ENCODE measurements at places on chromosomes 13 and 19.

DNA sequence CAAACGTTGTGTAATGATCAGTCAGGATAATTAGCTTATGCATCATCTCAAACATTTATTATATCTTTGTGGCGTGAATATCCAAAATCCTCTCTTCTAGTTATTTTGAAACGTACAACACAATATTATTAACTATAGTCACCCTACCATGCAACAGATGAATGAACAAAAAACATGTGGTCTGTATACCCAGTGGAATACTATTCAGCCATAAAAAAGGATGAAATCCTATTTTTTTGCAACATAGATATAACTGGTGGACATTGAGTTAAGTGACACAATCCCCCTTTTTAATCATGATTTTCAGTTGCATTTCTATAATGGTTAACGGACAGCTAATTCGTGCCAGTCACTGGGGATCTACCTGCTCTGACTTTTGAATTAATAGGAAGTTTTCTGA, 145.6 kb downstream of the SOX1 start:
- no peak for DNase-seq

- DNase-seq = no peak
Measured at GRCh38 chr13:76461484-76461883, 424.7 kb downstream of the KCTD12 start.

GRCh38 chr13:33994826-33995502, 177.0 kb downstream of the RFC3 start:
- DNase-seq = no peak

DNA sequence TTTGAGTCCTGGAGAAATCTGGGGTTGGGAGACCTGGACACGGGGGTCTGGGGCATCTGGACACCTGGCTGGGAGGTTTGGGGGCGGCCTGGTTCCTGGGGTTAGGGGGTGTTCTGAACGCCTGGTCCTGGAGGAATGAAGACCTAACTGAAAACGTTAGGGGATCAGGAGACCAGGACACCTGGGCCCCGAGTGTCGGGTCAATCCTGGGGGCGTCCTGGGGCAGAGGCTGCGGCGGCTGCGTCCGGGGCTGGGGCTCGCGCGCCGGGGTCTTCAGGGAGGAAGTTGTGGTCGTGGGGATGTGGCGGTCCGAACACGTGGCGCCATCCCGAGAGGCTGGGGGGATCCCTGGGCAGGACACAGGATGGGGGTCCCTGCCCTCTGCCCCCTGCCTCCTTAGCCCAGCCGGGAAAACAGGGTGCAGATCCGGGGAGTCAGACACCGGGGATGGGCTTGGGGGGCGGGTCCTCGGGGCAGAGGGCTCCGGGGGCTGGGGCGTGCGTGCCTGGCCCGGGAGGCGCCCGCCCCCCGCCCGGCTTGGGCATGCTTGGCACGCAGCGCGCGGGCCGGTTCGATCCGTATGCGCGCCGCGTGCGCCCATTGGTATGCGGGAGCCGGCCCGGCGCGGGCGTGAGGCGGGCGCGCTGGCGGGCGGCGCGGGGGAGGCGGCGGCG, 632 bp downstream of the NPAS1 start:
- no peak for DNase-seq

GRCh38 chr13:40352380-40352778, 314.1 kb downstream of the FOXO1 start:
- peak; percentile 34 for DNase-seq

DNA sequence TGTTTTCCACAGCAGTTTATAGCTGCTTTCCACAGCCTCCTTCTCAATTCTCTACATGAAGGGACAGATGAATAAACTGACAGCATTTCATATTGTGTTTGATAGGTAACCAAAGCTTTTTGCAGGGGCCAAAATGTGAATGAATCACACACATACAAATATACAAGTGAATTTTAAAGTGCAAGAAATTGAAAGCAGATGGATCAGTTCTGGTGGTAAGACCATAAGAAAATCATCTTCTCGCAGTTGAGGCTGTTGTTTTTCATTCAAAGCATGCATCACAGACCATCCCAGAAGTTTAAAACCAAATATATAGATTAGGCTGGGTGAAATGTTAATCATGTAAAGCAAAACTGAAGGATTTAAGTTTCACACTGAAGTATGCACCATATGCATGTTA, 1569.4 kb downstream of the PCDH9 start:
- peak; percentile 12 for DNase-seq

DNA sequence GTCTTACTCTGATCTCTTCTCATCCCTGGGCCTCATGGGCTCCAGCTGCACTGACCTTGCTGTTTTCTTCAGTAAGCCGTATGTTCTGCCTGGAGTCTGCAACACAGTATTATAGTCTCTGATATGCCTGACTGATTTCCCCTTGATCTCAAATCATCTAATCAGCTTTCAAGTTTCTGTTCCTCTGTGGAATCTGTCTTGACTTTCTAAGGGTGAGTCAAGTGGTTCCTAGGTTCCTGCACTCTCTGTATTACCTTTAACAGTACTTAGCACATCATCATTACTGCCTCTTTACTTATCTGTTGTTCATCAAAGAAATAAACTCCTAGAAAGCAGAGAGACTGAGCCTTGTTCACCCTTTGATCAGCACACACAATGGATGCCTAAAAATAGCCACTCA, 350.7 kb downstream of the LMO7 start:
- no peak for DNase-seq

- DNase-seq = no peak
Measured at GRCh38 chr13:77898097-77898496, 20.5 kb downstream of the EDNRB start.

- no peak for DNase-seq
Measured at GRCh38 chr13:60121337-60121687, 42.4 kb downstream of the DIAPH3 start.

GRCh38 chr19:18629166-18630088, 7.4 kb upstream of the KLHL26 start:
- DNase-seq = no peak

- no peak for DNase-seq
Measured at GRCh38 chr19:46715975-46716671, 791 bp downstream of the PRKD2 start.

DNA sequence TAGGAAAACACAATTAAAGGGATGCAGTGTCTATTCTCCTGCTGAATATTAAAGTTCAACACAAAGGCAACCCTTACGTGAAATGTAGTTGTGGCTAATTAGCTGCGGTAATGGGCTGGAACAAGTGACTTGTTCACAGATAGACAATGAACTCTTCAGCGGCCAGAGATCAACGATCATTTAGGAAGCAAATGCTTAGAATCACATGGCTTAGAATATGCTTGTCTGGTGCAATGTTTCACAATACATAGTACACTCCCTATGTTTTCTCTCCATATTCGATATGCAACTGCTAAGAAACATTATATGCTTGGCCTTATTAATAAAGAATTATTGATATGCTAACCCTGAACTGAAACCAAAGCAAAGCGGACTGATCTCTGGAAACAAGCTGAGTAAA, 25.7 kb upstream of the MTUS2 start:
- no peak for DNase-seq

DNA sequence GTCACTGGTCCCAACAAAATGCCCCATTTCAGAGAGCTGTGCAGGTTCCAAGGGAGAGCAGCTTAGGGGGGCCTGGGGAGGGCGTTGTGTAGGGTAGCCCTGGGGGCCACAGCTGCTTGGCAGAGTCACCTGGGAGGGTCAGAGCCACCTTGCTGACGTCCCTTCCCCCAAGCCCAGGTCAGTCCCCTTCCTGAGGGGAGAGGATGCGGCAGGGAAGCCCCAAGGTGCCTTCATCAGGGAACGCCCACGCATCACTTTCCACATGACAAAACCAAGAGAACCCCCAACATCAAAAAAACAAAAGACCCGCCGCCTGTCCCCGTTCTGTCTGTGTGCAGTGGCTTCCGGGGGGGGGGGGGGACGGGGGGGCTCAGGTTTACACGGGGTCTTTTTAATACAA, 5.3 kb upstream of the UQCR11 start:
- DNase-seq = no peak

GRCh38 chr13:63209330-63210017, 1793.8 kb upstream of the PCDH20 start:
- peak; percentile 49 for DNase-seq

DNA sequence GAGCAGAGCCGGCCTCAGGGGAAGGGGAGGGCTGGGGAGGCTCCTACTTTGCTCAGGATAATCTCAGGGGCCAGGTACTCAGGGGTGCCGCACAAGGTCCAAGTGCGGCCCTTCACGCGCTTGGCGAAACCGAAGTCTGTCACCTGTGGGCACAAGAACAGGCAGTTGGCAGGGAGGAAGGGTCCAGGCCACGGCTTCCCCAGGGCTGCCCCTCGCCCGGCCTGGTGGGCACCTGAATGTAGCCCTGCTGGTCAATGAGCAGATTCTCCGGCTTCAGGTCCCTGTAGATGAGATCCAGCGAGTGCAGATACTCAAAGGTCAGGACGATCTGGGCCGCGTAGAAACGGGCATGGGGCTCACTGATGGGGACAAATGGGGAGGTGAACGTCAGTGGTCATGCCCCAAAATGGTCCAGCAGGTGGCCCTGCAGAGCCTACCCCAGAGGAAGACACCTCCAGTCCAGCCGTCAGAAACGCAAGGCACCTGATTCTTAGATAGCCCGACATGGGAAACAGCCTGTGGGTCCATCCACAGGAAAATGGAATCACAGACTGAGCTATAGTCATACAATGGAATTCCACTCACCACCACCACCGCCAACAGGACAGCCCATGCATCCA, 7.1 kb upstream of the SAMD1 start:
- DNase-seq = no peak

GRCh38 chr13:28120317-28120716, 18.0 kb upstream of the PAN3 start:
- no peak for DNase-seq

GRCh38 chr19:49926515-49926914, 2.5 kb upstream of the ATF5 start:
- DNase-seq = no peak

DNA sequence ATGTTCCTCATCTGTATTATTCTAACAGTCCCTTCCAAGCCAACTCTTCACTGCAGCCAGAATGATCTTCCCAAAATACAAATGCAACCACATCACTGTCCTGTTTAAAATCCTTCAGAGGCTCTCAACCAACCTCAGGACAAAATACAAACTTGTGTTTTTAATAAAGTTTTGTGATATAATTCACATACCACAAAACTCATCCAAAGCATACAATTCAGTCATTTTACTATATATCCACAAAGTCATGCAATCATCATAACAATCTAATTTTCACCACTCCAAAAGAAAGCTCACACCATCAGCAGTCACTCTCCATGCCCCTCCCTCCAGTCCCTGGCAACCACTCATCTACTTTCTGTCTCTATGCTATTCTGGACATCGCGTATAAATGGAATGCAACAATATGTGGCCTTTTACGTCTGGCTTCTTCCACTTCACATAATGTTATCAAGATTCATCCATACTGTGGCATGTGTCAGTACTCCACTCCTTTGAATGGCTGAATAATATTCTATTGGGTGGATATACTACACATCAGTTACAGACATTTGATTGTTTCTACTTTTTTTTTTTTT, 81.7 kb upstream of the DOCK9 start:
- DNase-seq = no peak

DNA sequence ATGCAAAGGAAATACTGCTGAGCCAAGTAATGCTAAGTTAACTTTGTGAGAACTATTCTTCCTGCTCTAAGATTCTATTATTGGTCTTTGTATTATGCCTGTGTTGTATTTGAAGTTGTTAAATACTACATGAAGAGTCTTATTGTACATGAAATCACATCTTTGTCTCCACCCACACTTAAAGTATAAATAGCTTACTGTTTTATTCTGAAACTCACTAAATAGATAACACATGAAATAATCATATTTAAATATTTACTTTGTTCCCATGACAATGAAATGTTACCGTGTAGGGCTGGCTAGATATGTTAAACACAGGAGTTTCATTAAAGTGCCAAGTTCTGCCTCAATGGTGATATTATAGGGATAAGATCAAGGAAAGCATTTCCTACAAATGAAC, 562.1 kb upstream of the ATXN8OS start:
- no peak for DNase-seq

GRCh38 chr13:112679932-112680677, 9.7 kb upstream of the ATP11A start:
- DNase-seq = no peak

DNA sequence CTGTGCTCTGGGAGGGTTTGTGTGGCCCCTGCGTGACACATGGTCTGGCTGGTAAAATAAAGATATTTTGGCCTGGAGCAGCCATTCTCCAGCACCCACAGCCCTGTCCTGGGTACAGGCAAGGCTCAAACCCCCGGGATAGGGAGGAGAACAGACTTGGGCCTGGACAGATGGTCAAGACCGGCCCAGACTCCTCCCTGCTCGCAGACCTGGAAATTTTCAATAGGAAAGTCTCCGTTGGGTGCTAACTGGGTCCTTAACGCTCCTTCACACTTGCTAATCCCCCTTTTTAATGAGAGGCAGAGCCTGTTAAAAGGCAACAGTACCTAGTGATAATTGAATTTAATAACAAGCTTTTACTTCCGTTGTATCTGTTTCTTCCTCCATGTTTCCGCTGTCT, 2.5 kb downstream of the PALM start:
- DNase-seq = no peak

DNA sequence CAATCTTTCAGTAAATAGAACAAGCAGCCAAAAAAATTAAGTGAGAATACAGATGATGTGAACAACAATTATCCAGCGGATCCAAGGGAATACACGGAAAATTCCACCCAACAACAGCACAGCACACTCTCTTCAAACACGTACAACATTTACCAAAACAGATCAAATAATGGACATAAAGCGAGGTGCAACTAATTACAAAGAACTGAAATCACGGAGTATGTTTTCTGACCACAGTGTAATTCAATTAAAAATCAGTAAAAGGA, 26.2 kb downstream of the MIER2 start:
- DNase-seq = no peak

DNA sequence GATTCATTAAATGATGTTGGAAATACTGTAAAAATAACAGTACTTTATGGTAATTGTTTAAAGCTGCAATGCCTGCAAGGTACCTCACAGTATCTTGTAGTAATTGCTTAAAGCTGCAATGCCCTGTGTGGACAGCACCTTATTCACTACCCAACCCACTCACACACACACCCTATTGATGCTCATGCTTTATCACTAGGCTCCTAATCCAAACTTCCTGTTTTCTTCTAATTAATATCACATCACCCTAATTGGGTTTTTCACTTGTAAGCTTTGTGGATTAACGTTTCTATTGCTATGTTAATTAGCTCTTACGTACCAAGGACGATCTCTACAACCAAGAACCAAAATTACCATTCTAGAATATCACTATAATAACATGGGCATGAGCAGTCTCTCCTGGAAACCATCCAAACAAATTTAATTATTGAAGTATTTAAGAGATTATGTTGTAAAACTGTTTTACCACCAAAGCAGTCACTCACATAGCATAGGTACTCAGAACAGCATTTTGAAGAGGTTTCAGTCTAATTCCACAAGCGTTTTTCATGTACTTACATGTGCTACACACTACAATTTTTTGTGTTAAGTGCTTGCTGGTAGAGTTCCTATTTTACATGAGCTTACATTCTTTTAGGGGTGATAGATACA, 303.8 kb downstream of the PCDH9 start:
- DNase-seq = no peak

- no peak for DNase-seq
Measured at GRCh38 chr13:98892821-98893220, 85.0 kb downstream of the DOCK9 start.

All from foreskin fibroblast (primary cell).